ENCODE measurements at places on chromosomes 13 and 19.

DNA sequence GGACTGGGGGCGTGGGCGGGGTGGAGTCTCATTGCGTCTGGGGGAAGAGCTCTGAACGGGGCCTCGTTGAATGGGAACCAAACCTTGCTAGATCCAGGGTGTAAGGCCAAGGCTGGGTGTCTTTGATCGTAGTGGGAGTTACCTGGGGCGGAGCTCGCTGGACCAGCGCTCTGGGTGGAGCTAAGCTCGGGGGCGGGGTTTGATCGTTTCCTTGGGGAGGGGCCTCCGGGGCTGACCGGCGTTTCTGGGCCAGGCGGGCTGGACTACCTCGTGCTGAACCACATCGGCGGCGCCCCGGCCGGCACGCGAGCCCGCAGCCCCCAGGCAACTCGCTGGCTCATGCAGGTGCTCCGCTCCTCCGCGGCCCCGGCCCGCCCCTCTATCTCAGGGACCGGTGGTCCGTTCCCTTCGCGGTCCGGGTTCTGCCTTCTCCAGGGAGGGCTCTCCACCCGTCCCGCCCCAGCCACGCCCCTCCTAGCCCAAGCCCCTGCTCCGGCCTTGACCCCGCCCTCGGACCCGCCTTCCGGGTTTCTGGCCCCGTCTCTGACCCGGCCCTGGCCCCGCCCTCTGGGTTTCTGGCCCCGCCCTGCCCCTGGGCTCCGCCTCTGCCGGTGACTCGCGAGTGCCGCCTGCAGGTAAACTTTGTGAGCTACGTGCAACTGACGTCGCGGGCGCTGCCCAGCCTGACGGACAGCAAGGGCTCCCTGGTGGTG is 3.3 kb upstream of the RPL36 start:
- peak; percentile 91 for DNase-seq

GRCh38 chr13:97133955-97134354 is 88.2 kb upstream of the MBNL2 start:
- no peak for DNase-seq

- no peak for DNase-seq
These were observed 245.8 kb downstream of the LIG4 start for GRCh38 chr13:107969546-107969945.

GRCh38 chr13:111883571-111884343 is 183.2 kb upstream of the SOX1 start:
- DNase-seq = no peak

GRCh38 chr19:46728693-46729339 is 11.9 kb upstream of the PRKD2 start:
- DNase-seq = peak; percentile 73

All from effector memory CD4-positive, alpha-beta T cell (primary cell).